ENCODE measurements at places on chromosomes 5 and 9.

GRCh38 chr9:76045221-76045620 is 154.7 kb downstream of the PCSK5 start:
- DNase-seq = peak; percentile 42

- DNase-seq = no peak
These were observed 63.6 kb upstream of the BOD1 start for GRCh38 chr5:173679909-173680630.

DNA sequence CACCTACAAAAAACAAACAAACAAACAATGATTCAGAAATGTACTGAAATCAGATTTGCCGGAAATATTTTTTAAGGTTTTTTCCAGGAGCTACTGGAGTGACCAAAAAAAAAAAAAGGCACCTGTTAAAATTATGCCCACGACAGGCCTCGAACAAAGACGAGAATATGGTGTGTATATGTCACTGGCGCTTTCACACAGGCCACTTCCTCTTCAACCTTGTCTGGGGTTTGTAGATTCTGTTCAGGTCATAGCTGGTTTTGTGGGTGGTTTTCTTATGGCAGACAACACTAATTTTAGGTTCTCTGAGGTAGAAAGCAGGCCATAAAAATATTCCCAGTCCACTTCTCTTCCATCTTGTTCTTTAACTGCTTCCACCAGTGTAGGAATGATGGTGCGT is 7.0 kb downstream of the NDUFB6 start:
- DNase-seq = no peak

DNA sequence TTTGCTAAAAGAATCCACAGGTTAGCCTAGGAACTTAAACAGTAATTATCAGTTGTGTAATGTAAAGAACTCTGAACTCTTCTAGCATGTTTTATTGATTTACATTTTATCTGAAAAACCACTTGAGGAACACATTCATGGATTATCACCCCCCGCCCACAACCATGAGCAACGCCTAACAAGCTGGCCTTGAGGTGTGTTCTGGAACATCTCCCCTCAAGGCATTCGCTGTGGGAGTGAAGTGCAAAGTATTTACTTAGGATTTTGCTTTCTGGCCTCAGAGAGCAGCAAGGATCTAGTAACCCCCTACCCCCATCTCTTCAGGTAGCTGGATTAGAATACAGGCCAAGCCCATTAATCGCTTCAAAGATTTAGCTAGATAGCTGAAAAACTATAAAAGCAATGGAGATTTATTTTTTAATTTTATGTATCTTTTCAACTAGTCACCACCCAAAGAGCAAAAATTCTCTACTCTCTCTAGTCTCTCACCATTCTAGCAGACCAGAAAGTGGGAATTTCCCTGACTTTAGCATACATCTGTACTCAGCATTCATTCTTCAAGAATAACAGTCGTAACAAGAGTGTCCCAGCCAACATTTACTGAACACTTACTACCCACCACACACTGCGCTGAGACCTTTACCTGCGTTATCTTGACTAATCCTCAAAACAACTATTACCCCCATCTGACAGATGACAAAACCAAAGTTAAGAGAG is 37.2 kb downstream of the DDX31 start:
- DNase-seq = no peak
